Kidney epithelial cell (primary cell): ENCODE measurements at places on chromosomes 2 and 18.
A peak's percentile ranks its signal among the peaks of the same experiment; 100 is the strongest.

DNA sequence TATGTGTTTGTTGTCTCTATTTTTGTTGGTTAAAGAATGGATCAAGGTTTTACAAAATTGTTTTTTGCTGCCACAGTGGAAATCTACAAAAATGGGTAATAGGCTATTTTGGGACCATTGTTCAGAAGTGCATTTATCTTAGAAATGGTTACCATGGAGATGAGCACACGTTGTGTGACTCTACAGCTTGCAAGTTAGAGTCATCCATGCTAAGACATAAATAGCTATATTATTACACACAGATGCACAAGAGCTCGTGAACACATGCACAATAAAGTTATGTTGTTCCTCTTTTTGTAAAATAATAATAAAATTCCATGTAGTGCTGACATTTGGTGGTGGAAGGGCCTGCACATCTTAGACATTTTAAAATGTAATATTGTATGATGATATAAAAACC lies 15.5 kb upstream of the DUSP19 start:
- DNase-seq, result peak; percentile 18

- no peak for DNase-seq
Measured at GRCh38 chr18:25121442-25121841, 230.5 kb downstream of the ZNF521 start.

DNA sequence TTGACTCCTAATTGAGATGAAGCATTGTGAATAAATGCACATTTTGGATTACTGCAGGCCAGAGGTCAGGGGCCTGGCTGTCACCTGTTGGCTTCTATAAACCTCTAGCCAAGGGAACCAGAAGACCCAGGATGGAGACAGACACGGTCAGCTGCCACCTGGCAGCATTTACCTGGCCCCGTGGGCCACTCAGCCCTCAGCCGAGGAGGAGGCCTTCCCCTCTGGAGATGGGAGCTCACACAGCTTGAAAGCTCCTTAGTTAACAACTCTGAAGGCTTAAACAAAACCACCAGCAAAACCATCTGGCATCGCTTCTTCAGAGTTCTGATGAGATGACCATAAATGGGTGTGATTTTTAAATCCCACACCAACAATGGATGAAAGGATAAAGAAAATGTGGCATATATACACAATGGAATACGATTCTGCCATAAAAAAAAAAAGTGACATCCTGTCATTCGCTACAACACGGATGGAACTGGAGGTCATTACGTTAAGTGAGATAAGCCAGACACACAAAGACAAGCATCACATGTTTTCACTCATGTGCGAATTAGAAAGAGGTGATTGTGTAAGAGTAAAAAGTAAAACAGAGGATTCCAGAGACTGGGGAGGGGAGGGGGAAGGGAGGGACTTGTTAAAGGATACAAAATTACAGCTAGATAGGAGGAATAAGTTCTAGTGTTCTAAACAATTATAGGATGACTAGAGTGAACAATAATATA lies 218.4 kb downstream of the TMEM163 start:
- DNase-seq, result no peak

GRCh38 chr2:68178954-68179627 lies 21.4 kb downstream of the PNO1 start:
- no peak for DNase-seq

- DNase-seq, result no peak
Measured at GRCh38 chr2:138730497-138731030, 49.6 kb downstream of the NXPH2 start.

DNA sequence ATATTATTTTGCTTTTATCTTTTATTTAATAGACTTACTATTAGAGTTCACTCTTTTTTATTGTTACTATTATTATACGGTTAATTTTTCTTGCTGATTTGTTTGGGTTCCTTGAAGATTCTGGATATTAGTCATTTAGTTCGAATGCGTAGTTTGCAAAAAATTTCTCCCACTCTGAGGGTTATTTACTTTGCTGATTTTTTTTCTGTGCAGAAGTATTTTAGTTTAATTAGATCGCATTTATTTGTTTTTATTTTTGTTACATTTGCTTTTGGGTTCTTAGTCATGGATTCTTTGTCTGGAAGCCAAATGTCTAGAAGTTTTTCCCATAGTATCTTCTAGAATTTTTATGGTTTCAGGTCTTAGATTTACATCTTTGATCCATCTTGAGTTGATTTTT lies 585.2 kb downstream of the CPS1 start:
- no peak for DNase-seq

- DNase-seq, result no peak
Measured at GRCh38 chr2:30663806-30664205, 143.4 kb downstream of the CAPN13 start.

DNA sequence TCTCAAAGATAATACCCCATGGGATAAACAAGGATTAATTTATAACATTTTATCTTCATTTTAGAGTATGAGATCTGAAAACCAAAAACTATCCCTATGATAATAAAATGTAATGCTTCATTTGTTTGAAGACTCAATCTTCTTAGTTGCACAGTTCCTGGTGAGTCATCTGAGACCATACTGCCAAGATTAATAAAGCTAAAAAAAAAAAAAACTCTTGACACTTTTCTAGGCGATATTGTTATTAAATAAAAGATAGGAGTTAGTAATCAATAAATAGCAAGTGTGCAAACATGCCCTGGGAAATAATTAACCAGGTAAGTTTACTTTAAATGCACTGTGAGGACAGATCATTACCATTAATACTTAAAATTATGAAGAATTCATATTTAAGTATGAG lies 83.9 kb downstream of the RPE start:
- DNase-seq, result no peak

DNA sequence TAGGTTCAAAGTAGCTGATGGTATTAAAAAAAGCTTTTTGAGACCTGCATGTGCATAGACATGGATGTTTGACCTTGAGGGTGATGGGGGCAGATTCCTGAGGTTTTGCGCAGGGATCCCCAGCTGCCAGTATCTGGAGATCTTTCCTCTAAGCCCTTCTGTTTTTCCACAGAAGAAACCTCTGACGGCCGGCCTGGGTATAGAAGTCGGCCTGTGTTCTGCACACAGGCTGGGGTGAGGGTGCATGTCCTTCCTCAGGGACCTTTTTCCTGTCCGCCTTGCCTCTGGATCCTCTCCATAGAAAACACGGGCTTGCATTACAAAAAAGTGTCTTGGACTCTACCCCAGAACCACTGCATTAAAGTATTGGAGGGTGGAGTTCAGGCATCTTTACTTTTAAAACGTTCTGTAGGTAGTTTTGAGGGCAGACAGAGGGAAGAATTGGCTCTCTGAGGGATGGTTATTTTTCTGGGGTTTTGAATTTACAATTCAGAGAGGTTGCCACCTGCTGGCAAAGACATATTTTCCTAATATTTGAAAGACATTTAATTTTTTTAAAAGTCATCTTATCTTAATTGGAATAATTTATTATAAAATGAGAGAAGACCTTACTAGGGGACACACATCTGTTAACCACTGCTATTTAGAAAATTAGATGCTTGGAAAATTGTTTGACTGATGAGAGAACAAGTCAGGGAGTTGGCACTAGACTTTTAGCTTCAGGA lies 350.6 kb downstream of the DCDC2C start:
- DNase-seq, result no peak

- peak; percentile 90 for DNase-seq
Measured at GRCh38 chr2:189393440-189394111, 47.7 kb upstream of the WDR75 start.

DNA sequence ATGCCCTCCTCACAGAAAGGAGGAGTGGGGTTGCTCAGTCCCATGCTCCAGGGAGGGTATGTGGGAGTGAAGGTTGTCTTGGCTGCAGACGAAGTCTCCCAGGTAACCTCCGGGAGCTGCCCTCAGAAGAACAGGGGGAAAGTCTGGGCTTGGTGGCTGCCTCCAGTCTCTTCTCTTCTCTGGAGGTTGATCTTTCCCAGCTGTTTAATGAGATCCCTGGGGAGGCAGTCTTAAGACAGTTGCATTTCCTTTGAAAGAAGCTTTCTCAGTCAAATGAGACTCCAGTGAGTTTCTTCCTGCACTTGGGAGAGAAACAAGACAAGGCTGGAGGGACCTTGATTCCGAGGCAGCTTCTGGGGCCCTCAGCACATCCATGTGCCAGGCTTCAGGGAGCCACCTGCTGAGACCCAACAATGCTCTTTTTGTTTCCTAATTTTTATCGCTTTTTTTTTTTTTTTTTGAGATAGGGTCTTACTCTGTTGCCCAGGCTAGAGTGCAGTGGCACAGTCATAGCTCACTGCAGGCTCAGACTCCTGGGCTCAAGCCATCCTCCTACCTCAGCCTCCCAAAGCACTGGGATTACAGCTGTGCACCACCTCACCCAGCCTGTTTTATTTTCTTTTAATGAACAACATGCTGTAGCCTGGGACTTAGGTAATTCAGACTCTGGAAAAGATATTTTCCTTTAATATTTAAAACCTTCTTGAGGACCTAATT lies 71.7 kb upstream of the TPO start:
- DNase-seq, result no peak

DNA sequence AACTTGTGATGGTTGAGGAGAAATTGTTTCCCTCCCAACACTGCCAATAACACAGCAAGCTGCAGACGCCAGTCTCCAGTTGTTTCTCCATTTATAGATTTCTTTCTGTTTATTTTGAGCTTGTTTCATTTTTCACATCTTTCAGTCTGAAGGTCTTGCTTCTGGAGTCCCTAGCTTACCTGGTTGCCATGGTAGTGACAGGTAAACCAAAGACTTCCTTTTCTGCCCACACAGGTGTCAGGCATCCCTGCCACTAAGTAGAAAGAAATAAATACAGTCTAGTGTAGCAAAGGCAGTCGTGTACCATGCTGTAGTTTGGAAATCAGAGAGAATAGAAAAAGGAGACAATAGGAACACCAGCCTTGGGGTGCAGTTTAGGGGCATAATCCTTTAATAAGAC lies 82.8 kb downstream of the MARCHF4 start:
- DNase-seq, result no peak

DNA sequence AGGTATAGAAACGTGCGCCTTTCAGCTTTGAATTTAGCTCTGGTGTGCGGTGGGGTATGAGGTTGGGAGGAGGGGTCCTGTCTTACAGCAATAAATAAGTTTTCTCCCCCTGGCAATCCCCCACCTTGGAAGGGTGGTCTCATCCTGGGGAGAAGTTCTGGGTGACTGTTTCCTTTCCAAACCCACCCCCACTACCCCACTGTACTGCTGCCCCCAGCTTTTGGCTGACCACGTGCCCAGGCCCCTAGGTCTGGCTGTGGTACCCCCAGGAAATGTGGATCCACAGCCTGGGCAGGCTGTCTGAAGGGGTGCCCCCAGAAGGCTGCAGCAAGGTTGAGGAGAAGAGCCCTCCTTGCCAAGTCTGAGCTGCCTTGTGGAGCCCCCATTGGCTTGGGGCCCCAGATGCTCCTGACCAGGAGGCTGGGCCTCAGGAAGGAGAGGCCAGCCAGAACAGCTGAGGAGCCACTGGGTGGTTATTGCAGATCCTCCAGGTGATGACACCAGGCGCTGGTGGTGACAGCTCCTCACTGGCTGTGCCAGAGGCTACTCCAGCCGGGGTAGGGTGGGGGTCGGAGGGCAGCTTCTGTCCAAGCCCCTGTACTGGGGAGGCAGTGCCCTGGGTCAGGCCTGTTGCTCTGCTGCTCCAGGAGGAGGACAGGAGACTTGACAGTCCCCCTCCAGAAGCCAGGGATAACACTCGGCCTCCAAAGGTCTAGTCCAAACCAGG lies 24.2 kb downstream of the CCT7 start:
- DNase-seq, result no peak

GRCh38 chr18:28267878-28268625 lies 91.1 kb upstream of the CDH2 start:
- DNase-seq, result peak; percentile 26

DNA sequence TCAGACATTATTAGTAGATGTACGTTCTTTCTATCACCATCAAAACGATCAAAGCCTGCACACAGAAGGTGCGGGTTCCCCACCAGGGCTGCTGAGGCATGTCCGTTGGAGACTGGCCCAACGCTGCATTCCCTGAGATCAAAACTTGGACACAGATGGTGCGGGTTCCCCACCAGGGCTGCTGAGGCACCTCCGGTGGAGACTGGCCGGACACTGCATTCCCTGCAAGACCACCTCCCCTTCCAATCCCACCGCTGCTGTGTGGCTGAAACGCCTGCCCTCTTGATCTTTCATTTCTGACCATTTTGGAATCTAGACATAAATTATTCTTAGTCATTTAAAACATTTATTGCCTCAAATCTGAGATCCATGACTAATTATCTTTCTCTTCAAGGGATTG lies 254.2 kb upstream of the SALL3 start:
- no peak for DNase-seq

- DNase-seq, result no peak
Measured at GRCh38 chr2:169732583-169733358, 861 bp upstream of the KLHL23 start.

DNA sequence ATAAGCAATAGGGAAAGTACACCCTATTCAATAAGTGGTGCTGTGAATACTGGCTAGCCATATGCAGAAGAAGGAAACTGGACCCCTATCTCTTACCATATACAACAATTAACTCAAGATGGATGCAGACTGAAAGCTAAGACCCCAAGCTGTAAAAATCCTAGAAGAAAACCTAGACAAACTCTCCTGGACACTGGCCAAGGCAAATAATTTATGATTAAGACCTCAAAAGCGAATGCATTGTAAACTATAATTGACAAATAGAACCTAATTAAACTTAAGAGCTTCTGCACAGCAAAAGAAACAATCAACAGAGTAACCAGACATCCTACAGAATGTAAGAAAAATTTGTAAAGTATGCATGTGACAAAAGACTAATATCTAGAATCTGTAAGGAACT lies 41.1 kb upstream of the ASXL3 start:
- no peak for DNase-seq

GRCh38 chr2:241905716-241906377 lies 36.3 kb downstream of the RTP5 start:
- DNase-seq, result no peak

GRCh38 chr2:46025676-46026075 lies 271.5 kb upstream of the EPAS1 start:
- no peak for DNase-seq

- no peak for DNase-seq
Measured at GRCh38 chr2:195632856-195633572, 24.0 kb upstream of the SLC39A10 start.

DNA sequence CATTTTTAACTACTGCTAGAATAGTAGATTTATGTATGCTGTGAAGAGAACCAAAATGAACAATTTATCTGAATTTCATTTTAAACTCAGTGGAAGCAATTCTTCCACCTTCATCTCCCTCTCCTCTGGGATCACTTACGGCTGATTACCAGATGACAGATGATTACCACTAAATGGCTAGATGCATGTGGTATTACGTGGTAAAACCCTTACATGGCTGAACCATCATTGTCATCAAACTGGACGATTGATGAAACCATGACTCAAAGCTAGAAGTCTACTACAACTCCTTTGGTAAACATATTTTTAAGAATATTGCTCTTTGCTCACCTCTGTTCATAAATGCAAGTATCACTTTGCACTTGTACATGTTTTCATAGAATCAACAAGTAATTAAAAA lies 48.5 kb upstream of the DOCK10 start:
- DNase-seq, result no peak

GRCh38 chr2:232028071-232028470 lies 66.6 kb downstream of the DIS3L2 start:
- DNase-seq, result no peak

- DNase-seq, result no peak
Measured at GRCh38 chr2:168152902-168153530, 94.4 kb downstream of the STK39 start.
